ENCODE measurements at places on chromosomes 12 and 14. TPM values are rescaled to one million over a fixed set of nuclear protein-coding genes. Genes with fewer than 3 reads are reported as not detected.

DNA sequence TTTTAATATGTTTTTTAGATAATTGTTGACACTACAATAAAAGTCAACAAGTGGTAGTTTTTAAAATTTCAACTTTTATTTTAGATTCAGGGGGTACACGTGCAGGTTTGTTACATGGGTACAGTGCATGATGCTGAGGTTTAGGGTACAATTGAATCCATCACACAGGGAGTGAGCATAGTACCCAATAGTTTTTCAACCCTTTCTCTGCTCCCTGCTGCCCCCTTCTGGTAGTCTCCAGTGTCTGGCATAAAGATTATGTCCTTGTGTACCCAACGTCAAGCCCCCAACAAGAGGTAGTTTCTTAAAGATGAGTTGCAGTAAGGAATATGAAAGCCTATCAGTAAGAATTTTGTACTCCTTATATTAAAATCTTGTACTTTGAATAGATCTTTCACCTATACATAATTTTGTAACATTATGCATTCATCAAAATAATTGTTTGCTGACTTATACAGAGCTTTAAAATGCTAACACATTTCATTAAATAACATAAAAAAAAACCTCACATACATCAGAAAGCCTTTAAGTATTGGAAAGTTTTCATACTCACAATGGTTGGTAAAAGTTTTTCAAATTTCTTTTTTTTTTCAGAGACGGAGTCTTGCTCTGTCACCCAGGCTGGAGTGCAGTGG lies 5.4 kb upstream of the RALGAPA1 start:
- DNase-seq, result no peak

DNA sequence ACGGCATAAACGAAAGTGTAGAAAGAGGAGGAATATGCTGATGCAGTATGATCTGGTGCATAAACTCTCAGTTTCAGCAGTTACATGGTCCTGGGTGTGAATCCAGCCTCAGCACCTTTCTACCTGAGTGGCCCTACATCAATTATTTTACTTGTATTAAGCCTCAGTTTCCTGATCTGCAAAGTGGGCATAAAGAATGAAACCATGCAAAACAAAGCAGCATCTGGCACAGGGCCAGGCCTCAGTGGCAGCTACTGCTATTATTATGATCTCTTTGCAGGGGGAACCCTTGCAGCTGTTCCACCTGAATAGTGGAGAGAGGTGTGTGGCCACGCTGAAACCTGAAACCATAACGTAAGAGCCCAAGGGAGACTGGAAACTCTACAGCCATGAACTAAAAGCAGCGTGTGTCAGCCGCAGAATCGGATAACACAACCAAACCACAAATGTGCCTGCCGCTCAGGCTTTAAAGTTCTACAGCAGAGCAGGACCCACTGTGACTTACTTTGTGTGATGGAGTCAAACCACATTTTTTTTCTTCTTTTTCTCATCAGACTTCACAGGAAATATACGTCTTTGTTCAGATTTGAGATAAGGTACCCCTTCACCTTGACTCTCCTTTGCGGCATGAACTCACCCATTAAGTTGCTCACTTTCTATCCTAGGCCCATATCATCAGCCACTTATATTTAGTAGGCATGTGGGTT lies 29.2 kb upstream of the FOS start:
- no peak for DNase-seq

GRCh38 chr12:48017496-48017895 lies 13.2 kb upstream of the COL2A1 start:
- no peak for DNase-seq

- DNase-seq, result no peak
Measured at GRCh38 chr12:108342985-108343384, 3.9 kb upstream of the CMKLR1 start.

DNA sequence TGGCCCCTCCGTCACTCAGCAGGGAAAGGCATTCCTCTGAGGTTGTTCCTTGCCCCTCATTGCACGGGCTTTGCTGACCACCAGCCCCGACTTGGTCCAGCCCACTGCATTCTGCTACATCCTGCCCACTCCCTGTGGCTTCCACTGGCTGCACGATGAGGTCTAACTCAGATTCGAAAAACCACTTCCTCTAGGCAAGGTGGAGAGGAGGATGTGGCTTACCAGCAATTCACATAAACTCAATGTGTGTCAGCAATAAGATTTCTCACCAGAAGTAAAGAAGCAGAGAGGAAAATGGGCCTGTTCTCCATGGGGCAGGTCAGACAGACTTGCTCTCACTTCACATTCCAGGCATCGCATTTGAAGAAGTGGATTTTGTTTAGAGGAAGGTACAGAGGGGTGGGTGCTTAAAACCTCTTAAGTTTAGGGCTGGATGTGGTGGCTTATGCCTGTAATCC lies 14.7 kb downstream of the GPR68 start:
- DNase-seq, result no peak

GRCh38 chr12:68111995-68112394 lies 47.5 kb downstream of the IFNG start:
- DNase-seq, result no peak

DNA sequence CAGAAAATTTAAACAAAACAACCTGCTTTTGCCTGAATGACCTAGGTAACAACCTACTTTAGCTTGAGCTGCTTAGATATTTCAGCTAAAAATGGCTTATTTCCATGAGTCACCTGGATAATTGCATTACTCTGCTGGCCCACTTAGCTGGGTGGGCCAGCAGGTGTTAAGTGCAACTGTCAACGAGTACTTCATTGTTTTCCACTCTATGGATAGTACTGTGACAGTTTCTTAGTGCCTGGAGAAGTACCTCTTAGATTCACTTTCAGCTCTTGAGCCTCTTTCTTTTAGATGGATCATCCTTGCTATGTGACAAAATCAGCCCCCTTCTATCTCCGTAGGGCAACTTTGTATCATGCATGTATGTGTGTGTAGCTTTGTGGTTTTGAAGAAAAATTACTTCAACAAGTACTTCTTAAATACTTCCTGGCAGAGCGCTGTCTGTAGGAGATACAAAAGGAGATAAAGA lies 368.2 kb upstream of the ATP2B1 start:
- DNase-seq, result no peak

GRCh38 chr14:95155045-95155444 lies 2.3 kb downstream of the DICER1 start:
- DNase-seq, result no peak

- DNase-seq, result peak; percentile 58
Measured at GRCh38 chr14:74302152-74302628, 544 bp downstream of the ABCD4 start.

GRCh38 chr12:85836197-85837090 lies at the start of gene RASSF9:
RASSF9 (minus strand) TSS chr12:85836409; CDS start chr12:85836201, 208 bp downstream.
- DNase-seq, result no peak

GRCh38 chr12:1660304-1661187 lies 30.3 kb upstream of the ADIPOR2 start:
- no peak for DNase-seq

DNA sequence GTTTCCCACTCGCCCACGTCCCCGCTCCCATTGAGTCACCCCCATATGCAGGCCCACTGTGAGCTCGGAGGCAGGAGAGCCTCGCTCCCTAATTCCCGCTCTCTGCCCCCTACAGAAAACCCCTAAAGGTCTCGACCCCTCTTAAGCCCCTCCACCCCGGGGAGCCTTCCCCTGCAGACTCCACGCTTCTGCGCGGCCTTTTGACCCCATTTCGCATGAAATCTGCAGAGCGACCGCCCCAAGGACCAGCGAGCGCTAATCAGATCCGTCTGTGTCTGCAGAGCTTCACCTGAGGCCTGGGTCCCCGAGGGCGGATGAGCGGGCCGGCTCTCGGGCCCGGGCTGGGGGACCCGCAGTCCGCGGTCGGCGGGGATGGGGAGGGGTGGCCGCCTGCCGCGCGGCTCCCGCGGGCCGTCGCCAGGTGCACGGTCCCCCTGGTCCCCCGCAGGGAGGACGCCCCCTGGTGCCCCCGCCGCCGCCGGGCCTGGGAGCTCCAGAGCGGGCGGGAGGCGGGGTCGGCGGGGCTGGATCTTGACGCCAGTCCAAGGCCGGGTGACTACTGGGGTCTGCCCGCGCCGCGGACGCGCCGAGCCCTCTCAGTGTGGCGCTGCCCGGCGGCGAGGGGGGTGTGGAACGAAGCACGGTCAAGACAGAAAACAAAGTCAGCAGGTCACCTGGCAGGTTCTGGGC lies 10.1 kb downstream of the BMP4 start:
- DNase-seq, result no peak

Gene TSHR
- total RNA-seq, result 1.5 TPM

Gene TOMM20L
- not detected for total RNA-seq

All from cerebellum (tissue), 4 donors.